ENCODE measurements at places on chromosomes 3 and 15.

- DNase-seq, result peak; percentile 60
Measured at GRCh38 chr15:57427367-57427821, 51.1 kb downstream of the CGNL1 start.

DNA sequence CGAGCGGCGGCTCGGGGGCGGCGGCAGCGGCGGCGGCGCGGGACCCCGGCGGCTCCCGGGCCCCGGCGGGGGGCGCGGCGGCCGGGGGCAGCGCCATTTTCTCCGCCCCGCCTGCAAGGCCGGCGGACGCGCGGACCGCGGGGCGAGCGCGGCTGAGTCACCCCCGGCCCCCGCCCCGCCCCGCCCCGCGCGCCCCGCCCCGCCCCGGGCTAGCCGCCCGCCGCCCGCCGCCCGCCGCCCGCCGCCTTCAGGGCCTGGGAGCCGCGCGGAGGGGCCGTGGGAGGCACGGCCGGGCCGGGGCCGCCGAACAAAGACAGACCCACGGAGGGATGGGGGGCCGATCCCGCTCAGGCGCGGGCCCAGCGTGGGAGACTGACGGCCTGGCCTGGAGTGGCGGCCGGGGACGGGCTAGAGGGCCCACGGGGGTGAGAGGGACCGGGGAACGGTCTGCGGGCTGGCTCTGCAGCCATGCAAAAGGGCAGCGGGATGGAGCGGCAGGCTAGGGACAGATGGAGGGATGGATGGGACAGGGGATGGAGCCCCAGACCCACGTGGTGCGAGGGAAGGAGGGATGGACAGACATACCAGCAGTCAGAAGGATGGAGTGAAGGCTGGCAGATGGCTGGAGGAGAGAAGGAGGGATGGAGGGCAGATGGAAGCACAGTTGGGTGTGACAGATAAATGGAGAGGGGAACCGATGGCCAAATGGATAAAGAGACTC, at the start of gene EIF4E3:
EIF4E3 (minus strand) TSS at position 132 of the 721 bp plus-strand sequence; CDS start at position 97, 35 bp downstream.
- DNase-seq, result no peak

DNA sequence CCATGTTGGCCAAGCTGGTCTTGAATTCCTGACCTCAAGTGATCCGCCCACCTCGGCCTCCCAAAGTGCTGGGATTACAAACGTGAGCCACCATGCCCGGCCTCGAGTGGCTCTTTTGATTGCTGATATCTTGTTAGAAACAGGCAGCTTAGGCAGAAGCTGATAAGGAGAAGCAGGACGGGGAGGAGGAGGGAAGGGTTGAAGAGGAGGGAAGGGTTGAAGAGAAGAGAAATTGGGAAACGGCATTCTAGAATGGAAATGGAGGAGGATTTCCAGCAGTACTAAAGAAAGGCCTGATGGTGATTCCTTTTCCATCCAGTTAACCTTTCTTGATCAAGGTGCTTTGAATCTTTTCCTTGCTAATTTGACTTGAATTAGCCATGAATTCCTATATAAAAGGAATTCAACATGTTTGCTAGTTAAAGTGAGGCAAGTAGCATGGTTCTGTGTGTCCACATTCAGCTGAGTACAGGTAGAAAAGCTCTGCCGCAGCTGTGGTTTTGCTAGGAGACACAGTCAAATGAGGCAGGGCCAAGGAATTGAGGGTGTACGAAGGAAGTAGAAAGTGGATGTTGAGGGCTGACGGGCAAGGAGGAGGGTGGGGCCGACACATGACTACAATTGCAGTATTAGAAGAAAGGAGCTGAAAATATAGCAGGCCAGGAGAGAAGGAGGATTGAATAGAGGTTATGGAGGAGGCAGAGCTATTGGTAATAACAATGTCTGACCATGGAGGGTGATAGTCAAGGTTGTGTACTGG, 27.2 kb upstream of the ATP1B3 start:
- DNase-seq, result no peak

DNA sequence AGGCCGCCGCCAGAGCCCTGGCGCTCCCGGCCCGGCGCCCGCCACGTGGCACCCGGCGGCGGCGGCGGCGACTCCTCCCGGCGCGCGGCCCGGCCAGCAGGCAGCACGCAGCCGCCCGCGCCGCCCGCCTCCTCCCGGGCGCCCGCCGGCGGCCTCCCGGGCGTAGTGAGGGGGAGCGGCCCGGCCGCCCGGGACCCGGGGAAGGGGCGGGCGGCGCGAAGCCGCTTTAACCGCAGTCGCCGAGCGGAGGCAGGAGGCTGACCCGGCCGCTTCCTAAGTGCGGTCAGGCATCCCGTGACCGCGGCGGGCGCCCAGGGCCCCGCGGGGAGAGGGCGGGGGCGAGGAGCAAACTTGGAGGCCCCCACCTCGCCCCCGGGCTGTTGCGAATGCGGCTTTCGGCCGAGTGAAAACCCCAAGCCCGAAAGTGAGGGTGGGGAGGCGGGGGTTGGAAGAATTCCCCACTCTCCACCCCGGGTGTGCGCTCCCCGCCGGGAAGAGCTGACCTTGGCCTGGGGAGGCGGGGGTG, 1.7 kb upstream of the HES1 start:
- DNase-seq, result no peak

DNA sequence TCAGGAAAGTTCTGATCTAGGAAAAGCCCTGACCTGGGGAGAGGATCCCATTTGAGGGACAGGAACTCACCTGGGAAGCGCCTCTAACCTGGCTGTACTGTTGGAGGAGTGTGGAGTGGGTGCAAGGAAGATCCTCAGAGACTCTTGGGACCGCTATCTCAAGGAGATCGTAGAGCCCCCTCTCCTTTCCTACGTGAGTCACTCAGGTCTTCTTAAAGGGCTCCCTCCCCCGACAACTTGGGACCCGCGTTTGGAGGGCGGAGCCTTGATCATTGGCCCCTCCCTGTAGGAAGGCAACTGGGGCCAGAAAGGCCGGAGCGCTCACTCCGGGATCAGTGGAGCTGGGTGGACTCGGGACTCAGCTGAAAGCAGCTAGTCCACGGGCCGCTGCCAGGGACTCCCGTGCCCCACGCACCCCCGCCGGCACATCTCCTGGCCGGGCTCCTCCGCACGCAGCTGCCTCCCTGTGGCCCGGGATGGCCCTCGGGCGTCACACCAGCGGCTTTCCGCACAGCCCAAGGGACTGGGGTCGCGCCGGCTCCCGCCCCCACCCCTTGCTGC, 520 bp downstream of the SLC26A6 start:
- DNase-seq, result peak; percentile 32

DNA sequence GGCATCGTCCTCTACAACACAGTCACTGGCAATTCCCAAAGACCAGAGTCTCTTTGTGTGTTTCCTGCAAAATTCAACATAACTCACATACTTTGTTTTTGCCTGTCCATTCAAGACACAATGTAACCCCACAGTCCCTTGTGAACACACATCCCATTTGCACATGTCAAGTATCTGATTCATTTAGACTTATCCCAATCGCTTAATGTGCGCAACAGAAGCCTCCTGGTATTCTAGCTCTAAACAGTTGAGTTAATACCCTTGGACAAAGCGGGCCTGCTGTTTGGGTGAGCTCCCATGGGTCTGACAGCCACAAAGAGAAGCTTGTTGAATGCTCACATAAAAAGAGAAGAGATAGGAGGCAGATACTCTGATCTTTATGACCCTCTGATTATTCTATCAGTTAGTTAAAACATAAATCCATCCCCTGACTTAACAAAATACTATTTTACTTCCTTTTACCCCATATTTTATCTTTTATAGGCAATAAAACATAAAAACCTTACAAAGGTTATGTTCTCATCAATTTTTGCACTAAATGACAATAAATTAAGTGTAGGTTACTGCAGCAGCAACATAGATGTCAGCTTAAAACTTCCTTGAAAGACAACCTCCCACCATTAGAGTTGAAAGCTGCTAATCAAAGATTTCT, 79.4 kb downstream of the ANXA2 start:
- no peak for DNase-seq

GRCh38 chr3:63351159-63352007, 73.3 kb downstream of the SYNPR start:
- peak; percentile 7 for DNase-seq

DNA sequence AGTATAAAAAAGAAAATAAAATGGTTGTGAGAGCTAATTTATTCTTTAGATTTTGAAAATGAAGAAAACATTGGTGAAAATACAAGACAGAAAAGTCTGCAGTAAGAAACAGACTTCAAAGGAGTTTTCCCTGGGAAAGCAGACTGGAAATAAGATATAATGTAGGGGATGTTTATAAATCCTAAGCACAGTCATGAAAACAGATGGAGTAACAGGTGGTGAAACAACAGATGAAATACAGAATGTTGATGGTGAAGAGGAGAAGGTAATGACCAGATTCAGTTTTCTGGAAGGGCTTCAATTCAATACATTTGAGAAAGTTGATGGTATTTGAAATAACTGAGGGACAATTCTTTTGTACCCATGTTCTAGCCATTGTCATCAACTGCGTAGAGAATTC, 353.9 kb downstream of the CHL1 start:
- DNase-seq, result no peak

DNA sequence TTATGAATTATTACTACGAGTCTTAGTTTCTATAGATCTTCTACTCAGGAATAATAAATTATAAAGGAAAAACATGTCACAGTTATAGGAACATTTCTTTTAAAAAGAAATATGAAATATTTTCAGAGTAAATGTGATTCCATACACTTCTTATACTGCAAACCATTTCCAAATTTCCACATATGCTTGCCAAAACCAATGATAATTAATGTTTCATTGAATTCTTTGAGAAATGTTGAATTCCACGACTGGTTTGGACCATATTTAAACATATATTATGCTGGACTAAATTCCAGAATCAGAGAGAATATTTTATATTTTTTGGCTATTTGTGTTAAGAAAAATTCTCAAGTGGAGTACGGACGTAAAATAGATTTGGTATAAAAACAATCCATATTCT, 144.6 kb downstream of the EPHA3 start:
- DNase-seq, result no peak

DNA sequence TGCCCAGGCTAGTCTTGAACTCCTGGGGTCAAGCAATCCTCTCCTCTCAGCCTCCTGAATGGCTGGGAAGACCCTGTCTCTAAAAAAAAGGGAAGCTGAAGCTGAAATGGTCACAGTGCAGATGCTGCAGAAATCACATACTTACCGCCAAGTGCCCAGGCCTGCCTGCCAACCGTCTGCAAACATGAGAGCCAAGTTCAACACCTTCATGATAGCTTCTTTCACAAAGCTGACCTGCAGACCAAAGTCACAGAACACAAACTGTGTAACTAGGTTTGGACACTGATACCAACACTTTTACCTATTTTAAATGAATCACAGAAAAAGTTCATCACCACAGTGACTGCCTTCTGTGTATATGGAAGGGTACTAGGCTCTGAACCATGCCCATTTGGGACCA, 22.8 kb upstream of the CYFIP1 start:
- DNase-seq, result no peak

- no peak for DNase-seq
Measured at GRCh38 chr3:187909866-187910265, 164.6 kb upstream of the BCL6 start.

DNA sequence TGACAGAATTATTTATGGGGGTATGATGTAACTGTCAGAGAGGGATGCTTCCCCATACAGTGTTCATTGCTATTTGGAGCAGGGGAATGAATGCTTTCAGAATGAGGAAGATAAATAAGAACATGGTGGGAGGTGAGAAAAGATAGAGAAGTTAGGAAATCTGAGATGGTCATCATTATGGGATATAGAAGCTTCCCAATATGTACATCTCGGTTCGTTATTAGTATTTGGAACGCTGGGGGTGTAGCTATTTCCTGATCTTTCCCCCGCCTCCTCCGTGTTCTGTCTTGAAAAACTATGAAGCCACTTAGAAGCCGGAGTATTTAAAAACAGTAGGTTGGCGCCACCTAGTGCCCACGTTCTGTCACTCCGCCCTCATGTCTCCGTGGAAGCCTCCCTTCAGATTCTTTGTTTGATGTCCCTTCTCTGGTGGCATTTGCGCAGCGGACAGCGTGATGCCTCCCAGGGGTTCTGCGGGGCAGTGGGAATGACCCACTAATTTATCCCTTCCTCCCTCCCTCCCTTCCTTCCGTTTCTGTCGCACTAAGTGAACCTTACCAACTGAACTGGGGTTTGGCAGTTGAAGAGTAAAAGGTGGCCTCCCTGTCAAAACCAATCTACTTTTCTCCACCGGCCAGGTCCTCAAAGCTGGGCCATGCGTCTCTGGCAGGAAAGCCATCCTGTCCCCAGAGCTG, 184.5 kb downstream of the FEZF2 start:
- peak; percentile 28 for DNase-seq

DNA sequence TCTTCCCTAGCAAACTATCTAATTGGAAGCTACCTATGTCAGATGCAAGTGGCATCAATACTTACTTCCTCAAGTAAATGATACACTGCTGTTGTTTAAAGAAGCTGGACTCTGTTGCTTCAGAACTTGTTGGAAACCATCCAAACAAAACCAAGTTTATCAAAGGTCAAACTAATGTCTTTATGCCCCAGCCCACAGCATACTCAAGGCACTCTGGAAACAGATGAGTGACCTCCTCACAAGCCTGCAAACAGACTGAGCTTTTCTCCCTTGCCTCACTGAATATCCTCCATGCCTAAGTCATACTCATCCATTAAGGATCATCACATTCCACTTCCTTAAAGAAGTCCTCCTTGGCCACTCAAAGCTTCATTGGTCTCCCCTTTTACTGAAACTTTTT, 107.4 kb upstream of the ACP3 start:
- DNase-seq, result no peak

GRCh38 chr3:9064850-9065249, 101.6 kb upstream of the RAD18 start:
- DNase-seq, result no peak

DNA sequence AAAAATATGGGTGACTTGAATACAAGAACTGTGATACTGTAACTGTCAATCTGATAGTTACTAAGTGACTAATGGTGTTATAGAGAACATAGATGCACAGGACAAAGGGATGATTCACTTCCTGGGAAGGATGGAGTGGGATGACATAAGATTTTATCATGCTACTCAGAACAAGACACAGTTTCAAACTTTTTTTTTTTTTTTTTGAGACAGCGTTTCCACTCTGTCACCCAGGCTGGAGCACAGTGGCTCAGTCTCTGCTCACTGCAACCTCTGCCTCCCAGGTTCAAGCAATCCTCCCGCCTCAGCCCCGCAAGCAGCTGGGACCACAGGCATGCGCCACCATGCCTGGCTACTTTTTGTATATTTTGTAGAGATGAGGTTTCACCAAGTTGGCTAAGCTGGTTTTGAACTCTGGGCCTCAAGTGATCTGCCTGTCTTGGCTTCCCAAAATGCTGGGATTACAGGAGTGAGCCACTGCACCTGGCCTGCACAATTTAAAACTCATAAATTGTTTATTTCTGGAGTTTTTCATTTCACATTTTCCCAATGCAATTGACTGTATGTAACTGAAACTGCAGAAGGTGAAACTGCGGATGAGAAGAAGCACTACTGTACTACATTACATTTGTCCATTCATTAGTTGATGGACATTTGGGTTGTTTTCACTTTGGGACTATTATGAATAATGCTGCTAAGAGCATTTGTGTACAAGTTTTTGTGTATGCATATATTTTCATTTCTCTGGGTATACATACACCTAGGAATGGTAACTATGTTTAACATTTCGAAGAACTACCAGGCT, 40.6 kb downstream of the ADIPOQ start:
- peak; percentile 66 for DNase-seq

DNA sequence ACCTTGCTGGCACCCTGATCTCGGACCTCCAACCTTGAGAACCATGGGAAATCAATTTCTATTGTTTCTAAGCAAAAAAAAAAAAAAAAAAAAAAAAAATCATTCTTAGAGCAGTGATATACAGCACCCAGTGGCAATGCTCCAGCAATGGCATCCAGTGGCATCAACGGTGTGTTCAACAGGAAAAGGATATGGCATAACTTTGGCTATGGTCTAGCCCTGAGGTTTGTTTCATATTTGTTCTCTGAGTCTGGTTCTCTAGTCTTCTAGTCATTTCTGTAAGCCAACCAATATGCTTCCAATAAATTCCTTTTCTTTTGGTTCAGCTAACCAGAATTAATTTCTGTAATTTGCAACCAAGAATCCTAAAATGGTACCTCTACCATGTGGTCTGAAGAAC, 19.2 kb downstream of the DENND4A start:
- DNase-seq, result no peak

All from NCI-H226 (cell line).